ENCODE measurements at places on chromosomes 7 and 10.

DNA sequence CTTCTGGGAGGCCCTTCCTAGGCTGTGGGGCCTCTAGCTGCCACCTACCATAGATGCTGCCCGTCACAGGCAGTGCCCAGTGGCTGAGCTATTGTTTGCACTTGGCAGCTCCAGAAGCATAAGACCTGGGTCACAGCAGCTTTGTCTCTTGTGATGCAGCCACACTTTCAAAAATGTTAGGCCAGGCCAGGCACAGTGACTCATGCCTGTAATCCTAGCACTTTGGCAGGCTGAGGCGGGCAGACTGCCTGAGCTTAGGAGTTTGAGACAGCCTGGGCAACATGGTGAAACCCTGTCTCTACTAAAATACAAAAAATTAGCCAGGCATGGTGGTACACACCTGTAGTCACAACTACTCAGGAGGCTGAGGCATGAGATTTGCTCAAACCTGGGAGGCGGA, 9.5 kb upstream of the KAZALD1 start:
- no peak for DNase-seq

- no peak for DNase-seq
Measured at GRCh38 chr7:105635197-105635596, 53.9 kb upstream of the EFCAB10 start.

GRCh38 chr7:69663911-69664832, 65.9 kb downstream of the AUTS2 start:
- DNase-seq = no peak

- DNase-seq = no peak
Measured at GRCh38 chr7:77855371-77856083, 57.0 kb downstream of the PHTF2 start.

DNA sequence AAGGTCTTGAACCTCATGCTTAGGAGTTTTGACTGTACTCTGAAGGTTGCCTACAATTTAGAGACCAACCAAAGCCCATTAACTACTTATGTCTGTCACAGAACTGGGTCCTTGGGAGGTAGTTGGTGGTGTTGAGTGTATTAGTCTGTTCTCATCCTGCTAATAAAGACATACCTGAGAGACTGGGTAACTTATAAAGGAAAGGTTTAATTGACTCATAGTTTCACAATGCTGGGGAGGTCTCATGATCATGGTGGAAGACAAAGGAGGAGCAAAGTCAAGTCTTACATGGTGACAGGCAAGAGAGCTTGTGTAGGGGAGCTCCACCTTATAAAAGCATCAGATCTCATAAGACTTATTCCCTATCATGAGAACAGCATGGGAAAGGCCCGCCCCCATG, 319.6 kb upstream of the ZMIZ1 start:
- DNase-seq = no peak

GRCh38 chr7:31033674-31034300, 18.3 kb upstream of the ADCYAP1R1 start:
- DNase-seq = no peak

DNA sequence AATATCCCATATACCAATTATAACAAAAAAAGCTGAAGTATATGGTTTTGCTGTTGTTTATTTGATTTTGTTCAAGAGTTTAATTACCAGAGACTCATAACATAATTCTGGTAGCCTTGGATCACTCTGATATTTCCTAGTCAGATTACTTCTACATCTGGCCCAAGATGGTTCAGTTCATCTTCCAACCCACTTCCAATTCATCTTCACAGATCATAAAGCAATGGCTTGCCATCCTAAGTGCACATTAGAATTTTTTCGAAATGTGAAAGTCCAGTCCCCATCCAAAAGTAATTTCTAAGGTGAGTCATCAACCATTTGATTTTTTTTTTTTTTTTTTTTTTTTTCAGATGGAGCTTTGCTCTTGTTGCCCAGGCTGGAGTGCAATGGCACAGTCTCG, 8.0 kb upstream of the HIBADH start:
- DNase-seq = no peak

DNA sequence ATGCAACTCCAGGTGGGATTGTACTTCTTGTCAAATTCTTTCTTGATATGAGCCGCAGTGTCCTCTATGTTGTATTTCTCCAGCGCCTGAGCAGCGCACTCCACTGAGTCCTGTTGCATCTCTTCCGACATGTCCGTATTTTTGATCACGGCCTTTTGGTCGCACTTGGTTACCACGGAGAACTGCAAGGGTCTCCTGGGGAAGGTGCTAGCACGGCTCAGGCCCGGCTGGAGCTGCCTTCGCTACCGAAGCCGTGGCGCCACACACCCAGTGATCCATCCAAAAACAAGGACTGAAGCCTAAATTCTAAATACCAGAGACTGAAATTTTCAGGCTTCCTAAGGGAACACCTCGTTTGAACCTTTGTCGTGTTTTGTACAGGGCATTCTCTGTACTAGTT, 194.4 kb upstream of the SEMA3D start:
- DNase-seq = no peak

DNA sequence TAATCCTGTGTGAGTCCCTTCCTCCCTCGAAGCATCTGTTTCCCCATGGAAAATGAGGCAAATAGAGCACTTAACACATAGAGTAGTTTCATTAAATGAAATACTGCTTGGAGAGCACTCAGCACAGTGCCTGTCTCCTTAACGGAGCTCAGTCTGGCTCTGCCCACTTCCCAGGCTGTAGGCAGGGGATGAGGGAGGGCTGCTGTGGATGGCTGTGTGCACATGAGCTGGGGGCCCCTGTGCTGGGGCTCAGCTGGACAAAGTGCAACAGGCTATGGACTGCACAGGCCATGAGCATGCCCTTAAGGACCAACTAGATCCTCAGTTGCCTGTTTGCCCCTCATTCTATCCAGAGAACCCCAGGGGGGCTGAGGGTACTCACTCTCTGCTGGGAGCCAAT, 14.5 kb downstream of the ZCCHC24 start:
- no peak for DNase-seq

GRCh38 chr10:30011396-30011795, 48.0 kb downstream of the JCAD start:
- DNase-seq = no peak

- no peak for DNase-seq
Measured at GRCh38 chr10:132862485-132863420, 76.8 kb upstream of the NKX6-2 start.

DNA sequence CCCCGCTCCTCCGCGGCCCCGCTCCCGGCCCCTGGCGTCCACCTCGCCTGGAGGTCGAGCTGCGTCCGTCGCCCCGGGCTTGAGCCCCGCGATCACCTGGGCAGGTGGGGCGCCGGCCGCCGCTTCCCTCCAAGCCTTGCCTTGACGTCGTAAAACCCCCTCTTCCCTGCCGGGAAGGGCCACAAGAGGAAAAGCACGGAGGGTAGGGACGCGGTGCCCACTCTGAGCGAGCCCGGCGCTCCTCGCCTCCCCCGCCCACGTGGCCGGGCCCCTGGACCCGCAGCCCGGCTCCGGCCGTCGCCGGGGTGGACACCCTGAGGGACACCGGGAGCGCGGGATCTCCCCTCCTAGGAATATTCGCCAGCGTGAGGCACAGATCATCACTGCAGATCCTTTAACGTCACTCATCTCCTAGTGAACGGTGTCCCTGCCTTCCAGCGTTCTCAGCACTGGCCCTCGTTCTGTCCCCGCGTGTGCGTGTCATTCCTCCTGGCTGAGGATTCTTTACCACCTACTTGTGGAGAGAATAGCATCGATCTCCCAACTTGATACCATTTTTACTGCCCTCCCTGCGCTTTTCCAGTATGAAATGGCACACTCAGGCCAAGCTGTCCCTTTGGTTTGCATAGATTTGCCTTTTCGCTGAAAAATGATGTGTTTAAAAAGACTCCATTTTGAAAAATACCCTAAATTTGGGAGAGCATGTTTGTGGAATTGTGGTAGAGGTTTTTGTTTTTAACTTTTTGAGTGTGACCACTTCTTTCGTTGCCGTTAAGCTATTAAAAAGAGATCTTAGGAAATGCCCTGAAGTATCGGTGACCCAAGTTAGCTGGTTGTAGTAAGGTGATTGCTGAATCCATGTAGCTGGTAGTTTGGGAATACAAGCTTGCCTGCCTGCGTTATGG, 649 bp downstream of the ACTR3B start:
- DNase-seq = no peak

DNA sequence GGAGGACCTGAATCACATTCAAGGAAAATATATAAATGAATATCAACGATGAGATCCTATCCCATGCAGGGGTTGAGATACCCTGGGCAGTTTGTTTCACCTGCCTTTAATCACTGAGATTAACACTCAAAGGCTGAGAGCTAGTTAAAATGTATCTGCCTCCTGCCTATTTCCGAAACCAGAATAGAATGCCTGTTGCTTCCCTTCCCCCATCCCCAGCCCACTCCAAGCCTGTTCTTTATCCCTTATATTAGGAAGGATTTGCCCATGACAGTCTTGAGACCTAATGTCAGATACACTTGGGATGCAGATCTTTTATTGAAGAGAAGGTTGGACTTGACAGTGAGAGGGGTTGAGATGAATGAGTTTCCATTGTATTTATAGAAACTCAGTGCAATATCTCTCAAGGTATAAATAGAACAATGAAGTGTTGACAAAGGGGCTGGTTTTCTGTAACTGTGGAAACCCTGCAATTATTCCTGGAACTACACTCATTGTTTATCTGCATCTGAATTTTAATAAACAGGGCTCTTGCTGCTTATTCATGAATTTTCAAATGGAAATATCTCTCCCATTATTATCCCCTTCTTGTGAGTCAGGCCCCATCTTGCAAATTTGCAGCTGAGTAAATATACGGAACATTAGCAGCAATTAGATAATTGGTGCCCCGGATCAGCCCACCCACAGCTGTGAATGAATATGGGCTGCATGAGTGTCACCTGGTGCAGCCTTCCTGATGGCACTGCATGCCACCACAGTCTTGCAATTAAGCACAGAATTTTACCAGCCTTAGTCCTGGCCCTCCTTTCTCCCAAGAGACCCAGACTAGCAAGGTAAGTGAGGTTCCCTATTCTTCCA, 66.7 kb downstream of the SORCS3 start:
- no peak for DNase-seq

DNA sequence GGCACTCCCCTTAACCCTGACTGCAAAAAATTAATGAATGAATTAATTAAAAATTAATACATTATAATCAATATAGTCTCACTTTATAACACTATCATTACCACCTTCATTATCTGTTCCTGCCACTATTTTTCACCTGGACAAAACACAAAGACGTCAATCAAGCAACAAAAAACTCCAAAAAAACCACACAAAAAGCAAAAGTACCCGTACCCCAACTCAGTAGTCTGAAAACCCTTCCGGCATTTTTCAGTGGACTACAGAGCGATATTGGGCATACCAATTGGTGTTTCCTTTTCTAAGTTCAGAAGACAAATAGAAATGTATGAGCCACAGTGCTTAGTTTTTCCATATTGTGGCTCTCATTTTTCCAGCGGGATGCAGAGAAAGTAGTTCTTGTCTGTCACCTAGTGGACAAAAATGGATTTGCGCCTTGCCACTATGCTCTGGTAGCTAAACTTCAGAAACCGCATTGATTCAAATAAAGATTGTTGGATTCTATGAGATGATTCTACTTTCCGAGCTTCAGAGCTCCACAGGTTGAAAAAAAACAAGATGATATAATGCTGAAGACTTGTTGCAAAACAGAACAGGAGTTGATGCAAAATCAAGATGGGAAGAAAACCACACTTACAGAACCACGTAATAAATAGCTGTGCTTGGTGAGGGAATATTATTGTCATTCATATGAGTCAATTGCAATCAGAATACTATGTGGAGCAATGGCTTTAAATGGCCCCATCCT, 50.6 kb upstream of the ITGB1 start:
- no peak for DNase-seq

- DNase-seq = no peak
Measured at GRCh38 chr7:490461-491291, 29.0 kb downstream of the PDGFA start.

GRCh38 chr10:91251430-91252056, 31.1 kb downstream of the PCGF5 start:
- no peak for DNase-seq

DNA sequence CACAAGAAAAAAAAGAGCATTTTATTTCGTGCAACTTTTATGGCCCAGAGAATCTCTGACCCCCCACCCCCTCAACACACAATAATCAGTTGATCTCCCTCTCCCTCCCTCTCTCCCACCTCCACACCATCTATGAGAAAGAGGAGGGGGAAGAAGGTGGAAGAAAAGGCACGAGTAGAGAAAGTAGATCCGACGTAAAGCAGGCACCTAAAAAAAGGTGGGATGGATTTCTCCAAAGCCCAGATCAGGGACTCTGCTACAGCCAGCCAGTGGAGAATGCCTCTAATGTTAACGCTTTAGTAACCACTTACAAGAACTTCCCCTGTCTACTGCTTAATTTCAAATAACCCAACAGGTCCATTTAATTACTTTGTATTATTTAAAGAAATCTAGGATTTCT, 24.4 kb downstream of the KMT2C start:
- no peak for DNase-seq

GRCh38 chr10:50422259-50422658, 170.9 kb upstream of the ASAH2 start:
- DNase-seq = no peak

DNA sequence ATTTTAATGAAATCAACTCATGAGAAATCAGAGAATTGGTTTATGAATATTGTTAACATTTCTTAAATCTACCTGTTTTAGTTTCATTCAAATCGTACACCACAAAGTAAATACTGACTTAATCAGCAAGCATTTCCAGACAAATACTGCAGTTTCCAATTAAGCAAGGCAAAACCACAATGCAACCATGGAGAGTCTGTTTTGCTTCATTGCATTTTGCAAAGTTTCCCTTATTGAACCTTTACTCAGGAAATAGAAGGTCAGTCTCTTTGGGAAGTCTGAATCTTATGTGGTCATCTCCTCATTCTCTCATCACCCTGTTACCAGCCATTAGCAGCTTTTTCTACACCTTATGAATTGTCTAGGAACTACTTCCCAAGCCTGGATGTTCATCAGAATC, 400.5 kb downstream of the IPMK start:
- no peak for DNase-seq

DNA sequence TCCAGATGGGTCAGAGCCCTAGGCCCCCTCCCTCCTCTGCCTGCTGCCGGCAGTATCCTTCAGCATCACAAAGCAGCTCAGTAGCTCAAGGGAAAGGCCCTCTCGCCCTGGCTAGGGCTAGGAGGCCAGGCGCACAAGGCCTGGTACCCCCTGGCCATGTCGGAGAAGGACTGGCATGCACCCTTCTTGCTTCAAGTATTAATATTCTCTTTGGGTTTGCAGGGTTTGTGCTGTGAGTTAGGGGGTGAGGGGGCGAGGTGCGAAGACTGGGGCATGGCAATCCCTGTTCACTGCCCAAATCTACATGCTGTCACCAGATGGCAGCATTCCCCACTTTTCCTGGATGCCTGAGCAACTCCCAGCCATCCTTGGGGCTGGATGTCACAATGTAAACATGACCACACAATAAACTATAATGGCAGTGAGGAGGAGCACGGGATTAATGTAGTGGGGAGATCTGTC, 105.2 kb downstream of the NEURL1 start:
- no peak for DNase-seq

All from cortex of kidney (tissue), 1 donor.